ENCODE measurements at places on chromosomes 2 and 18. TPM values are rescaled to one million over a fixed set of nuclear protein-coding genes. Genes with fewer than 3 reads are reported as not detected.

Gene ANKRD62
- total RNA-seq, result not detected

Gene DSC3
- 967 TPM for total RNA-seq

Gene EEF1B2
- 500 TPM for total RNA-seq

Gene RETSAT
- total RNA-seq, result 93.1 TPM

Gene THSD7B
- not detected for total RNA-seq
